ENCODE measurements at places on chromosomes 5 and 9. TPM values are rescaled to one million over a fixed set of nuclear protein-coding genes. Genes with fewer than 3 reads are reported as not detected.

HRCT1 gene
- total RNA-seq, result not detected

DNA sequence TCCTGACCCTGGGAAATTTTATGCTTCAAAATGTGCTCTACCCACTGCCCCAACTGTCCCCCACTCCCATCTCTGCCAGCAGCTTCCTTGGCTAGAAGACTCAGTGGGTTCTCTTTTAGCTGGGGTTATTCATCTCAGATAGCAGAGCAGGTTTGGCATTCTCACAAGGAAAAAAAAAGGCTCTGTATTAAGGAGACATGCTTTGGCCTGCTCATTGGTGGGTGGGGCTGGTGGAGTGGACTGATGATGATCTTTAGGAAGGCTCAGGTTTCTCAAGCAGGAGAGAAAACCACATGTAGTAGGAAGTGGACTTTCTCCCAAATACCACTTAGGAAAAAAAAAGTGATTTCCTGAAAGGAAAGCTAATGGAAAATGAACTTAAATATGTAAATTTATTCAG is 279.2 kb upstream of the ZNF462 start:
- no peak overlapping the region for H3K4me3 ChIP-seq
- no peaks in the 10 kb centered on the region for H3K27me3 ChIP-seq
- H3K27ac ChIP-seq, result no peak overlapping the region
- no peaks in the 10 kb centered on the region for H3K36me3 ChIP-seq
- H3K4me1 ChIP-seq, result no peaks in the 10 kb centered on the region

GRCh38 chr9:87667164-87667738 is 58.7 kb upstream of the CTSL start:
- no peaks in the 10 kb centered on the region for H3K27me3 ChIP-seq
- H3K4me3 ChIP-seq, result no peak overlapping the region
- H3K36me3 ChIP-seq, result peaks cover 11% of the 10 kb centered on the region
- H3K27ac ChIP-seq, result no peak overlapping the region
- peak; percentile 50 for DNase-seq
- H3K4me1 ChIP-seq, result peaks cover 6% of the 10 kb centered on the region

DNA sequence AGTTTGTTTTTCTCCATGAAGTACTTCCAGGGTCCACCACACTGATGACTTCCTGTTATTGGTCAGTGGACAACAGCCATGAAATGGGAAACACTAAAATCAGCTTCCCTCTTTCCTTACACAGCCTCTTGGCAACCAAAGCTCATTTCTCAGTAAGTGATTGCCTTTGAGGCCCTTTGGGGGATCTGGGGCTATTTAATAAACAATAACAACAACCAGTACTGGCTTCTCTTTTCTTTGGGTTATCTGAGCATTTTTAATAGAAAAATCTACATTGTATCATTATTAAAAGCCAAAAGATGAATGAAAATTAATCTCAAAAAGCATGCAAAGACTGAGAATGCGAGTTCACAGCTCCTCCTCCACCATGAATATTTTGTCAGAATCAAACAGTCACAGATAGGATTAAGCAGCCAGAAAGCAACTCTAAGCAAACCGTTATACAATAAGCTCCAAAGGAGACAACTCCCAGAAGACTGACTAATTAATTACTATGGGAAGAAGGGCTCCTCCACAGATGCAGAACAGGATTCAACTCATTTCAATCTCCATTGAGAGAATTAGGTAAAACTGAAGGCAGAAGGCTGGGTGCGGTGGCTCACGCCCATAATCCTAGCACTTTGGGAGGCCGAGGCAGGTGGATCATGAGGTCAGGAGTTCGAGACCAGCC is 68.3 kb downstream of the SERINC5 start:
- no peak for DNase-seq
- no peaks in the 10 kb centered on the region for H3K36me3 ChIP-seq
- H3K27me3 ChIP-seq, result no peaks in the 10 kb centered on the region
- peak overlapping the region; percentile 33 for H3K27ac ChIP-seq

DNA sequence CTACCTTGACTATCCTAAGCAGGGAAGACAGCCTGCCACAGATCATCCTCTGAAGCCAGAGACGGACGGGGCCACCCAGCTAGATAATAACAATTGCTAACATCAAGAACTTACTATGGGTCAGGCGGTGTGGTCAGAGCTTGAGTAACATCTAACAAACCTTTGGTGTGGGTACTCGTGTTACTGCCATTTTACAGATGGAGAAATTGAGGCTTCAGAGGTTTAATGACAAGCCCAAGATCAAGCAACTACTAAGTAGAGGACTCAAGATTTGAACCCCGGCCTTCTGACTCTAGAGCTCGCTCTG is 16.7 kb upstream of the ARSI start:
- no peak overlapping the region for H3K4me3 ChIP-seq
- H3K4me1 ChIP-seq, result peaks cover 54% of the 10 kb centered on the region
- H3K27ac ChIP-seq, result no peak overlapping the region
- no peaks in the 10 kb centered on the region for H3K36me3 ChIP-seq
- H3K27me3 ChIP-seq, result no peaks in the 10 kb centered on the region

- H3K27ac ChIP-seq, result no peak overlapping the region
- H3K27me3 ChIP-seq, result no peaks in the 10 kb centered on the region
- no peaks in the 10 kb centered on the region for H3K4me1 ChIP-seq
- DNase-seq, result no peak
- no peak overlapping the region for H3K4me3 ChIP-seq
These were observed 6.7 kb downstream of the LRRC14B start for GRCh38 chr5:197892-198489.

GRCh38 chr9:101121836-101122399 is 93.4 kb downstream of the PLPPR1 start:
- H3K4me1 ChIP-seq, result peaks cover 16% of the 10 kb centered on the region
- H3K36me3 ChIP-seq, result no peaks in the 10 kb centered on the region
- H3K27me3 ChIP-seq, result no peaks in the 10 kb centered on the region
- DNase-seq, result no peak
- no peak overlapping the region for H3K4me3 ChIP-seq

- H3K4me3 ChIP-seq, result no peak overlapping the region
- H3K27ac ChIP-seq, result peak overlapping the region; percentile 35
- no peaks in the 10 kb centered on the region for H3K27me3 ChIP-seq
These were observed 8.2 kb downstream of the COL27A1 start for GRCh38 chr9:114163517-114163951.

GRCh38 chr5:42108468-42108867 is 183.4 kb downstream of the FBXO4 start:
- no peaks in the 10 kb centered on the region for H3K27me3 ChIP-seq
- H3K4me3 ChIP-seq, result no peak overlapping the region

DNA sequence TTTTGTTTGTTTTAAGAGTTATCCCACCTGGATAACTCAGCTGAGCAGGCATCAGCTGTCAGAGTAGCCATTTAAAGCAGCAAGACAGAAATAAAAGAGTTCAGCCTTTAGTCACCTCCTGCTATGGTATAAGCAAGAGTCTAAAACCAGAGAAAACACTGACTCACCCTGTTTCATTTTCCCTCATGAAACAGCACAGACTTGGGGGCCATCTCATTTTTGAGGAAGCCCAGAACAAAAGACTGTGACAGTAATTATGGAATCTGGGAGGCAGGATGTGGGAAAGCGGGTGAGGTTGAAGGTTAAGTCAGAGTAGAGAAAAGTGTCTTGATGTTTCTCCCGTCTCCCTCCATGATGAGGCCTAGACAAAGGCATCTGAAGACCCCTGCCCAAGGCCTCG is 90.2 kb upstream of the FAM174A start:
- no peak overlapping the region for H3K27ac ChIP-seq
- no peaks in the 10 kb centered on the region for H3K27me3 ChIP-seq
- no peak for DNase-seq
- H3K4me3 ChIP-seq, result no peak overlapping the region

DNA sequence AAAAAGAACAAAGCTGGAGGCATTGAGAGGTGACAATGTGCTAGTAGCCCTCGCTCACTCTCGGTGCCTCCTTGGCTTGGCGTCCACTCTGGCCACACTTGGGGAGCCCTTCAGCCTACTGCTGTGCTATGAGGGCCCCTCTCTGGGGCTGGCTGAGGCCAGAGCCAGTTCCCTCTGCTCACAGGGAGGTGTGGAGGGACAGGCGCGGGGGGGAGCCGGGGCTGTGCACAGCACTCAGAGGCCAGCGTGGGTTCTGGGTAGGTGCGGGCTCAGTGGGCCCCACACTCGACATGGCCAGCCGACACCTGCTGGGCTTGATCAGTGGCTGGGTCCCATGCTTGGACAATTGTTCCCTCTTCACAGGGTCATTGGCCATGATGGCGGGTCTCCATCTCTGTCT is 202.5 kb upstream of the GRAMD2B start:
- no peak for DNase-seq
- no peak overlapping the region for H3K4me3 ChIP-seq
- no peaks in the 10 kb centered on the region for H3K4me1 ChIP-seq
- H3K36me3 ChIP-seq, result no peaks in the 10 kb centered on the region

SPINK1 gene
- 14.7 TPM for total RNA-seq

HACD4 gene
- not detected for total RNA-seq

IL4 gene
- not detected for total RNA-seq

BRD3 gene
- 5.9 TPM for total RNA-seq

GRCh38 chr9:950139-950538 is 26.3 kb upstream of the DMRT3 start:
- H3K27ac ChIP-seq, result no peak overlapping the region
- DNase-seq, result no peak
- H3K4me3 ChIP-seq, result no peak overlapping the region
- H3K4me1 ChIP-seq, result no peaks in the 10 kb centered on the region

GRCh38 chr9:81538890-81539289 is 150.5 kb downstream of the TLE1 start:
- H3K36me3 ChIP-seq, result no peaks in the 10 kb centered on the region
- H3K4me3 ChIP-seq, result no peak overlapping the region
- H3K4me1 ChIP-seq, result peaks cover 52% of the 10 kb centered on the region
- no peaks in the 10 kb centered on the region for H3K27me3 ChIP-seq
- H3K27ac ChIP-seq, result no peak overlapping the region

NEUROG1 gene
- total RNA-seq, result not detected

DNA sequence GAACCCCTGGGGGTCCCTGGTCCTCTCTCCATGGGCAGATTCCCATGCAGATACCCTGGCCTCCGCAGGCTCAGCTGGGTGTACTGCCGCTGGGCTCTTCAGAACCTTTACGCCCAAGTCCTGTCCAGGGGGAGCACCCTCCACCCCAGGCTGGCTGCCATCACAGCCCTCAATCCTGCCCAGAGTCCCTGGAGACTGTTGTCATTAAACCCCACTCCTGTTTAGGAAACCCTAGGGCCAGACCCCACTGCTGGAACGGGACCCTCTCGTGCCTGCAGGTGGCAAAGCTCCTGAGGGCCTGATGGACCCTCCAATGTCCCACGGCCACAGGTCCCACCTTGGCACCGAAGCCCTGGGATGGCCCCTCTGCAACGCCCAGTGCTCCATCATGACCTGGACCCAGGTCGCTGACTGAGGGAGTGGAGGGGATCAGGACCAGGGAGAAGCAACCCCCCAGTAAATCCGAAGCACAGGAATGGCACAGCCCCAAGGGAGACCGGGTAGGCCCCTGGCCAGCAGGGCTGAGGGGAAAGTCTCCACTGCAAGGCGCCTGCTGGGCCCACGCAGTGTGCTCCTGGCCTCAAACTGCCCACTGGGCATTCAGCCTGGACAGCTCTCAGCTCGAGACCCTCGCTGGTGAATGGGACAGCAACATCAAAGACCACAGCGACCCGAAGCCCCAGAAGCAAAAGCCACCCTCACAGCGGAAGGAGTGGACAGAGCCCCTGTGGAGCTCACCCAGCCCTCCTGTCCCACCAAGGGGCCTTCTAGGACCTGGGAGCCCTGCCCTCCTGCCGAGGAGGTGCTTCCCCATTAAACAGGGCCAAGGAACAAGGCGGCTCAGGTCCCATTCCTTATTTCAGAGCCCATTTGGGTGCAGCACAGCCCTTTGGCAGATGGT is 8.3 kb downstream of the ZDHHC11B start:
- H3K4me1 ChIP-seq, result no peaks in the 10 kb centered on the region
- H3K4me3 ChIP-seq, result no peak overlapping the region

DNA sequence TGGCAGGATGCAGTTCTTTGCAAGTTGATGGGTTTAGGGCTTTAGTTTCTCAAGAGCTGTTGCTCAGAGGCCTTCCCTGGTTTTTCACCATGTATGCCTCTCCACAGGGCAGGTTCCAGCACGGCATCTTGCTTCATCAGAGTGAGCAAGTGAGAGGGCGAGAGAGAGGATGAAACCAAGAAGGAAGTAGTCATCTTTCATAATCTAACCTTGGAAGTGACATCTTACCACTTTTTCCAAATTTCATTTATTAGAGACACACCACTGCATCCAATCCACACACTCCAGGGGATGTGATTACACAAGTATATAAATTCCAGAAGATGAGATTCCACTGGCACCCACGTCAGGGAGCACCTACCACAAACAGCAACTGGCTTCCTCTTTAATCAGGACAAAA is 294.4 kb downstream of the MARCHF11 start:
- H3K4me1 ChIP-seq, result no peaks in the 10 kb centered on the region
- no peak overlapping the region for H3K4me3 ChIP-seq
- no peak for DNase-seq
- H3K36me3 ChIP-seq, result no peaks in the 10 kb centered on the region
- H3K27ac ChIP-seq, result no peak overlapping the region

SPARC gene
- 192 TPM for total RNA-seq

GRCh38 chr9:131769361-131769760 is 29.5 kb upstream of the RAPGEF1 start:
- H3K27me3 ChIP-seq, result peaks cover 5% of the 10 kb centered on the region
- no peaks in the 10 kb centered on the region for H3K36me3 ChIP-seq
- no peak for DNase-seq
- H3K4me3 ChIP-seq, result no peak overlapping the region
- H3K27ac ChIP-seq, result no peak overlapping the region

GRCh38 chr9:91193087-91193657 is 168.5 kb downstream of the AUH start:
- peak; percentile 95 for DNase-seq
- H3K27ac ChIP-seq, result peak overlapping the region; percentile 100
- H3K27me3 ChIP-seq, result no peaks in the 10 kb centered on the region
- peak overlapping the region; percentile 52 for H3K4me3 ChIP-seq

GRCh38 chr5:2894736-2895135 is 143.3 kb upstream of the IRX2 start:
- H3K4me3 ChIP-seq, result no peak overlapping the region
- no peak overlapping the region for H3K27ac ChIP-seq
- H3K27me3 ChIP-seq, result no peaks in the 10 kb centered on the region
- H3K36me3 ChIP-seq, result no peaks in the 10 kb centered on the region

Data from HepG2 (cell line).